ENCODE measurements at places on chromosomes 6 and 20.

DNA sequence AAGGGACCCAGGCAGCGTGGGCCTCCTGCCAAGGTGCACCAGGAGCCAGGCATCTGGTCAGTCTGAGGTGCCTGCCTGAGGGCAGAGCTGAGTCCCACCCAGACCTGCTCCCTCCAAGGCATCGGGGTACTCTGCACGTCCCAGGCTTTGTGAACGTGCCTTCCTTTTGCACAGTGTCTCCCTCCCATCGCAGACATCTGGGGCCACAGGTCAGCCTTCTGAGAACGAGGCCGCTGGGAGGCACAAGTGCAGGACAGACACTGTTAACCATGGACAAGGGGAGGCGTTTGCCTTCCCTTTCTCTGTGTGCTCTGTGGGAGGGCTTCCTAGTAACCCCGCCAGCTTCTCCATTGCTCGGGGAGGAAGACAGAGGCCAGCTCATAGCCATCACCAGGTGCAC lies 47.6 kb downstream of the TFAP2C start:
- no peak overlapping the region for H3K4me3 ChIP-seq
- DNase-seq, result no peak
- H3K4me1 ChIP-seq, result no peaks in the 10 kb centered on the region
- H3K27ac ChIP-seq, result no peak overlapping the region

GRCh38 chr6:167804281-167805013 lies 22.3 kb upstream of the AFDN start:
- no peak overlapping the region for H3K4me3 ChIP-seq
- peaks cover 65% of the 10 kb centered on the region for H3K4me1 ChIP-seq
- H3K27me3 ChIP-seq, result no peaks in the 10 kb centered on the region
- no peaks in the 10 kb centered on the region for H3K36me3 ChIP-seq
- H3K27ac ChIP-seq, result no peak overlapping the region

- no peak overlapping the region for H3K4me3 ChIP-seq
- H3K27ac ChIP-seq, result no peak overlapping the region
- H3K4me1 ChIP-seq, result peaks cover 20% of the 10 kb centered on the region
- DNase-seq, result no peak
Observed at GRCh38 chr6:36508532-36508931, 38.7 kb downstream of the STK38 start.

DNA sequence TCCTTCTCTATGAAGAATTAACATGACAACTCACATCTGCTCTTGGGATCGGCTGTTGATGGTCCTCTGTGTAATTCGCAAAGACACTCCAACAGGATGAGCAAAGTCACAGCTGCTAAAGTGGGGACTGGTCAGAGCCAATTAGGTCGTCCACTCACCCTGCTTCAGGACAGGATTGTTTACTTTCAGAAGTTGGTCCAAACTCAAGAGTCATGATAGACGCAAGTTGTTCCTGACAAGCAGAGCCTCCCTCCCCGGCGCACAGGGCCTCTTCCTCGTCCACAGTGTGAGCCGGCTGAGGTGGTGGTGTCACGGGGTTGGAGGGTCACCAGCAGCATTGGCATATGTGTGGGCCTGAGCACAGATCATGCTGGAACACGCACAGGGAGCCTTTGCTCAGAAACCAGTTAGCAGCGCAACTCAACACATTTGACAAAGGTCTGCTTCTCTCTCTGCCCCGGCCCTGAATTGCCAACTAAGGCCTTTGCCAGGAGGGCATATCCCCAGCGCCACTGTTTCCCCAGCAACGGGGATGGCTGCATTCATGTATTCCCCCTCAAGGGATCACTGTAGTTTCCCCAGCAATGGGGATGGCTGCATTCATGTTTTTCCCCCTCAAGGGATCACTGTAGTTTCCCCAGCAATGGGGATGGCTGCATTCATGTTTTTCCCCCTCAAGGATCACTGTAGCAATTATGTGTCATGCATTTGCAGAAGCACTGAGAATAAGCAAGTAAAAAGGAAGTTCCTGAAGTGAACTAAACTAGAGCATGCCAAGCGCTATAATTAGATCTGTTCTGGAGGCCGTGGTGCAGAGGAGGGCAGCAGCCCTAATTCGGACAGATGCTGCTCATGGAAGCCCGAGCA lies 111.7 kb downstream of the THBS2 start:
- no peaks in the 10 kb centered on the region for H3K36me3 ChIP-seq
- H3K4me1 ChIP-seq, result no peaks in the 10 kb centered on the region
- peaks cover 54% of the 10 kb centered on the region for H3K27me3 ChIP-seq
- no peak overlapping the region for H3K27ac ChIP-seq
- no peak overlapping the region for H3K4me3 ChIP-seq
- DNase-seq, result no peak

DNA sequence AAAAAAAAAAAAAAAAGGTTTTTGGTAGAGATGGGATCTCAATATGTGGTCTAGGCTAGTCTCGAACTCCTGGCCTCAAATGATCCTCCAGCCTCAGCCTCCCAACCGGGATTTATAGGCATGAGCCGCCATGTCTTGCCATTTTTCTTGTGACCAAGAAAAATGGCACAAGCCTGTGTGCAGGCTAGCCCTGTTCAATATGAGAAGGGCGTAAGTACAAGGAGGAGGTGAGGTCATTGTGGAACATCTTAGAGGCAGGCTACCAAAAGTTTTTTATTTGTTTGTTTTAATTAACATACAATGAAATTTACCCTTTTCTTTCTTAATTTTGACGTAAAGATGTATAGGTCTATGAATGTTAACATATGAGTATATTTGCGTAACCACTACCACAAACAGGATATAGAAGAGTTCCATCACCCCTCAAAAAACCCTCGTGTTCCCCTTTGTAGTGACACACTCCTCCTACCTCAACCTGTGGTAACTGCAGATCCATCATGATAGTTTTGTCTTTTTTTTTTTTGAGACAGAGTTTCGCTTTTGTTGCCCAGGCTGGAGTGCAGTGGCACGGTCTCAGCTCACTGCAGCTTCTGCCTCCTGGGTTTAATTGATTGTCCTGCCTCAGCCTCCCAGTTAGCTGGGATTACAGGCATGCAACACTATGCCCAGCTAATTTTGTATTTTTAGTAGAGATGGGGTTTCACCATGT lies 28.3 kb upstream of the KIF3B start:
- no peaks in the 10 kb centered on the region for H3K27me3 ChIP-seq
- DNase-seq, result no peak
- no peak overlapping the region for H3K4me3 ChIP-seq
- H3K27ac ChIP-seq, result no peak overlapping the region
- H3K4me1 ChIP-seq, result peaks cover 43% of the 10 kb centered on the region

DNA sequence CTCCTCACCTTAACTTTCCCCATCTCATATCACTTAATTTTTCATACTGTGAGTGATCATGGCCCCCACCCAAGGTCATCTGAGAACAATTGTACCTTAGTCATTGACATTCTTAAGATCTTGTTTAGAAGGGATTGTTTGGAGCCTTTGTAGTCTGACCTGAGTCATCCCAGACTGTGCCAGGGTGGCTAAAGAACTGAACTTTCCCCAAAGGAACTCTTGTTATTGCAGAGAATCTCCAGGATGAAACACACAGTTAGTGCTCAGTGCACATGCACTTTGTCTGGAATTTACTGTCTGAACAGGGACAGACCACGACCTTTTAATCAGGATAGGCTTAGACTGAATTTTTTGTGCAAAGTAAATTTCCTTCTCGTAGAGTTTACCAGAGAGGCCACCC lies 112.6 kb upstream of the CCN2 start:
- H3K36me3 ChIP-seq, result no peaks in the 10 kb centered on the region
- H3K27ac ChIP-seq, result no peak overlapping the region
- no peaks in the 10 kb centered on the region for H3K27me3 ChIP-seq
- H3K4me3 ChIP-seq, result no peak overlapping the region
- H3K4me1 ChIP-seq, result peaks cover 20% of the 10 kb centered on the region

DNA sequence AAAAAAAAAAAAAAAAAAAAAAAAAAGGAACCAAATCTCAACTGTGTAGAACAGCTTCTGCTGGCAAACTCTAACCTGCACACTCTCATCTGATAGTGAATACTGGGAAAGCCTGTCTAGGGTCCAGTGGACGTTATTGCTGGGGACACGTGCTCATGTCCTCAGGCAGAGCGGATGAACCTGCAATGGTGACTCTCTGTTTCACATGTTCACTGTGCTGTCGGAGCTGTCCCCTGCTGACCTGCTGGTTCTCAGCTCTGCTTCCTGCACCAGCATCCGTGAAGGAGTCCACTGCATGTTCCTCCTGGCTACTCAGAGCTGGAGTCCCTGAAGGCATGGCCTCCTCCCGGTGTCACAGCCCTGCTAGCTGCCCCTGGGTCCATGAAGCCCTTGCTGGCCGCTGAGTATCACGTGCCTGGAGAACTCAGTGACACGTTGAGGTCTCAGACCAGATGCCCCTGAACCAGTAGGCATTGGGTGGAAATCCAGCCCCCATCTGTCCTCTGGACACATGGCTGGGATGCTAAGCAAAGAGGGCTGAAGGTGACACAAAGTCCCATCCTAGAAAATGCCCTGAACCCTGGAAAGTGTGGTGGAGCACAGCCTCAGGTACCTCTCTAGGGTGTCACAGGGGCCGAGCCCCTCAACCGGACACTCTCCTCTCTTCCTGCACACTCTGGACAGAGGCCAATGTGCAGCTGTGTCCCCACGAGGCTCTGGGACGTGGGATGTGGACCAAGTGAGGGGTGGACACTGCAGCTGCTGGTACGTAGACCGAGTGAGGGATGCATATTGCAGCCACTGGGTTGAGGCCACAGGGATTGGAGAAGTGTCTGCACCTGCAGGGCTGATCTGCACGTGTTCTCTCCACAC lies 54.9 kb upstream of the FRMD1 start:
- H3K4me1 ChIP-seq, result no peaks in the 10 kb centered on the region
- peaks cover 44% of the 10 kb centered on the region for H3K27me3 ChIP-seq
- no peak for DNase-seq
- H3K4me3 ChIP-seq, result no peak overlapping the region
- H3K36me3 ChIP-seq, result no peaks in the 10 kb centered on the region
- H3K27ac ChIP-seq, result no peak overlapping the region

DNA sequence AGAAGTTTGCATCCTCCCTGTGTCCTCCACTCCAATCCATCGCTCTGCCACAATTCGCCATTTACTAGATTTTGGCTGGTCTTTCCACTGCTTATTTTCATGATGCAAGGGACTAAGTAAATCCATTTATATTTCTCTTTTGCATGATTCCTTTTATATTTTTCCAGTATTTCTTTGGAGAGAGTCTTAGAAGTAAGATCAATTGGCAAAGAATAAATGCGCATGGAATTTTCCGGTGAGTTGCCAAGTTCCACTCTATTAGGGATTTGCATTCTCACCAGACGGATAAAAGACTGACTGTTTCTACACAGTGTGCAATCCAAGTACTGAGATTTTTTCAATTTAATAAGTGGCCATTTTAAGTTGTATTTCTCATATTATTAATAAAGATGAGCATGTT lies 91.7 kb upstream of the PHACTR3 start:
- H3K36me3 ChIP-seq, result no peaks in the 10 kb centered on the region
- H3K27ac ChIP-seq, result no peak overlapping the region
- H3K4me1 ChIP-seq, result no peaks in the 10 kb centered on the region
- 0 out of 3 replicates have a peak, but pooled peaks cover 2% of the 10 kb centered on the region for H3K27me3 ChIP-seq

DNA sequence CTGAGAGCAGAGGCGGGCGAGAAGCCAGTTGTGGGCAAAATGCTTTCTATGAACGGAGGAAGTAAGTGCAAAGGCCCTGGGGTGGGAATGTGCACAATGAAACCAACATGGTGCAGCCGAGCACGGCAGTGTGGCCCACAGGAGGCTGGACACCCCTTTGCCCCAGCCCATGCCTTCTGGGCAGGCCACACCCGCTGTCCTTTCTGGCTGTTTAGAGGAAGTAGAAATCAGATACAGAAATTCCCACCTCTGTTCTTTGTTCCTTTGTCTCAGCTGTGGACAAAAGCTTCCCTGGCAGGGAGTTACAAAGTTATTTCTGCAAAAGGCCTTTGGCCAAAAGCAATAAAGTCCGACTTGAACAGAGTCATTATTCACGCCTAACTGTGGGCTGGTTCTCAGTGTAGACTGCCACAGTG lies 11.9 kb downstream of the SULF2 start:
- no peaks in the 10 kb centered on the region for H3K36me3 ChIP-seq
- H3K4me1 ChIP-seq, result peaks cover 19% of the 10 kb centered on the region
- no peak overlapping the region for H3K4me3 ChIP-seq
- H3K27ac ChIP-seq, result no peak overlapping the region

- no peak overlapping the region for H3K27ac ChIP-seq
Observed at GRCh38 chr6:149834513-149835481, 29.4 kb downstream of the LRP11 start.

DNA sequence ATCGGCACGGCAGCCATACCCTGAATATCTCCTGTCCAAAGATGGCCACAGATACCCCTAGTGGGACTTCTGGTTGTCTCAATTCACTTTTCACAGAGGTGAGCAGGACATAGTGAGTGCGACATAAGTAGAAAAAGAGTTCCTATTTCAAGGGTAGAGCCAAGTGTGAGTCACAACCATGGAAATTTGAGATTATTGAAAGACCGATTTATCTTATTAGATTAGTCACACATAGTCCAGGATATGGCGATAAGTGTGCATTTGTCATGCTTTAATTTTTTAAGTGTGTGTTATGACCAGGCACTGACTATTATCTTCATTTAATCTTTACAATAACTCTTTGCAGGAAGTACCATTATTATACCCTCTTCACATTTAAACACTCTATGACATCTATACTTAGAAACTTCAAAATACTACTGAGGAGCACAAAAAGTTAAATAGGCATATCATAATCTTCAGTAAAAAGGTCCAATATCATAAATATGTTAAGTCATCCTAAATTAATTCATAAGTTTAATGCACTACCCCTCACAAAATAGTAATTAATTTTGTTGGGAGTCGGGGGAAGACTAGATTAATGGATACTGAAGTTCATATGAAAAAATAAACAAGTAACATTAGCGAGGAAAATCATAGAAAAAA lies 13.4 kb upstream of the TNFAIP3 start:
- no peak overlapping the region for H3K27ac ChIP-seq
- no peak for DNase-seq
- no peaks in the 10 kb centered on the region for H3K36me3 ChIP-seq

DNA sequence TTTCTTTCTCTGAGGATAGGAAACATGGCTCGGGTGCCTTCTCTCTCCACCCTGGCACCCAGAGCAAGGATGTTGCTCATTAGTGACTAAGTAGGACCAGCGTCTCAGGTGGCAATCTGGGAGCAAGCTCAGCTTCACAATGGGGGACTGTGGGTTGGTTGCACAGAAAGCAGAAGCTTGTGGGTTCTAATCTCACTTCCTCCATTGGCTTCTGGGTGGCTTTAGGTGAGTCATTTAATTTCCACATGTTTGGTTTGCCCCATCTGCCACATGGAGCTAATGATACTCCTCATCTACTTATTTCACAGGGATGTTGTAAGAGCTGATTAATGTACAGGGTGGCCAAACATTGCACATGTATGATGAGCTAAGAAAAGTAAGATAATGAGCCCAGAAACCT lies 54.8 kb upstream of the AKIRIN2 start:
- H3K27ac ChIP-seq, result no peak overlapping the region
- no peak for DNase-seq
